ENCODE measurements at places on chromosomes 1 and 21. TPM values are rescaled to one million over a fixed set of nuclear protein-coding genes. Genes with fewer than 3 reads are reported as not detected.
A peak's percentile ranks its signal among the peaks of the same experiment; 100 is the strongest.

The UBE2U gene
- total RNA-seq, result not detected

The CASZ1 gene
- total RNA-seq, result 2.3 TPM

The DIRAS3 gene
- total RNA-seq, result 0.47 TPM

GRCh38 chr1:93442741-93443140 lies 5.2 kb upstream of the FNBP1L start:
- H3K27ac ChIP-seq, result no peak overlapping the region
- peaks cover 7% of the 10 kb centered on the region for H3K4me1 ChIP-seq
- H3K4me3 ChIP-seq, result no peak overlapping the region
- H3K36me3 ChIP-seq, result no peaks in the 10 kb centered on the region

GRCh38 chr21:43991447-43991991 lies 20.6 kb upstream of the TRAPPC10 start:
- no peaks in the 10 kb centered on the region for H3K27me3 ChIP-seq
- H3K4me1 ChIP-seq, result peaks cover 2% of the 10 kb centered on the region
- H3K36me3 ChIP-seq, result no peaks in the 10 kb centered on the region
- H3K27ac ChIP-seq, result no peak overlapping the region

GRCh38 chr21:46350571-46350970 lies 26.6 kb downstream of the PCNT start:
- peaks cover 12% of the 10 kb centered on the region for H3K36me3 ChIP-seq
- DNase-seq, result no peak
- peaks cover 3% of the 10 kb centered on the region for H3K4me1 ChIP-seq
- no peaks in the 10 kb centered on the region for H3K27me3 ChIP-seq
- no peak overlapping the region for H3K27ac ChIP-seq
- no peak overlapping the region for H3K4me3 ChIP-seq

GRCh38 chr1:179327679-179328078 lies 34.1 kb downstream of the SOAT1 start:
- peaks cover 50% of the 10 kb centered on the region for H3K36me3 ChIP-seq
- no peak for DNase-seq
- no peak overlapping the region for H3K4me3 ChIP-seq
- H3K27ac ChIP-seq, result no peak overlapping the region
- peaks cover 20% of the 10 kb centered on the region for H3K4me1 ChIP-seq

DNA sequence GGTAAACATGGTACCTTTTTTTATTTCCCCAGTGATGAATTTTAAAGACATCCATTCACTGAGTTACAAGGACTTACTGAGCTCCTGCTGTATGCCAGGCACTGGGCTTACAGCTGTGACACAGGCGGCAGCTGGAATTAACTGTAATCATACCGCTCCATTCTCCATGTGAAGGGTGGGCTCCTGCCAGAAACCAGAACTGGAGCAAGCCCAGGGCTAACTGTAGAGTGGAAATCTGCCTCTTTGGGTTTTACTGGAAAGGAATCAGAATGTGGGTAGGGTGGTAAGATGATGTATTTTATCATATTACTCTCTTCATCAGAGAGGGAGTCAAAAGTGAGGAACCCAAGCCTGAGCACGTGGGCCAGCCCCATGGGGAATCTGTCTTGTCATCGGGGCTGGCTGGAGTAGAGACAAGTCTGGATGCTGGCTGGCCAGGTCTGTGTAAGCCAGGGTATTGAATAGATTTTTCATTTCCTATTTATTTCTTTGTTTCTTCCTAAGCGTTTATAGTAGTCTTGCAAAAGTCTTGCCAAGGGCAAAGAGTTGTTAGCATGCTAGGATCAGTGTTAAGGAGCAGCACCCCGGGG lies 21.5 kb downstream of the FGGY start:
- no peak for DNase-seq
- H3K36me3 ChIP-seq, result peaks cover 4% of the 10 kb centered on the region
- no peak overlapping the region for H3K27ac ChIP-seq
- no peak overlapping the region for H3K4me3 ChIP-seq

- no peak overlapping the region for H3K4me3 ChIP-seq
- H3K27me3 ChIP-seq, result no peaks in the 10 kb centered on the region
- no peaks in the 10 kb centered on the region for H3K4me1 ChIP-seq
These were observed 10.1 kb downstream of the FMO5 start for GRCh38 chr1:147214842-147215539.

DNA sequence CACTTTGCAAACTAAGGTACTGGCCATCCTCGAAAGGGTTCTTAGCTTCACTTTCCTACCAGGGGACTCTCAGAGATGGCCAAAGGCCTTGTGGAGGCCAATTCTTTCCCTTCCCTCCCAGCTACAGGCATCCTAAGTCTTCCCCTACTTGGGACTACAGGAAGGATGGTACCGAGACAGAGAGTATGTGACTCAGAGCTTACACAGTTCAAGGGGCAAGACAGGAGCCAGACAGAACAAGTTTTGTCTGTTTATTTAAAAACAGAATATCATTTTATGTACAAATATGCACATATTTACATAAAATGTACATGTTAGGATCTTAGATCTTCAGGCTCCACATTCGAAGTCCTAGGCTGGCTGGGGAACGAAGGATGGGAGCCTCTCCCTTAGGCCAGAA lies 1.1 kb upstream of the ARHGAP30 start:
- peaks cover 46% of the 10 kb centered on the region for H3K4me1 ChIP-seq
- no peaks in the 10 kb centered on the region for H3K27me3 ChIP-seq
- DNase-seq, result no peak
- no peak overlapping the region for H3K4me3 ChIP-seq
- peaks cover 30% of the 10 kb centered on the region for H3K36me3 ChIP-seq
- peak overlapping the region; percentile 96 for H3K27ac ChIP-seq

GRCh38 chr1:54805466-54805865 lies 4.3 kb upstream of the TTC22 start:
- H3K4me3 ChIP-seq, result no peak overlapping the region
- no peak overlapping the region for H3K27ac ChIP-seq
- H3K36me3 ChIP-seq, result no peaks in the 10 kb centered on the region

GRCh38 chr1:217388522-217389065 lies 242.3 kb downstream of the GPATCH2 start:
- H3K4me3 ChIP-seq, result no peak overlapping the region
- no peak for DNase-seq
- H3K4me1 ChIP-seq, result no peaks in the 10 kb centered on the region

DNA sequence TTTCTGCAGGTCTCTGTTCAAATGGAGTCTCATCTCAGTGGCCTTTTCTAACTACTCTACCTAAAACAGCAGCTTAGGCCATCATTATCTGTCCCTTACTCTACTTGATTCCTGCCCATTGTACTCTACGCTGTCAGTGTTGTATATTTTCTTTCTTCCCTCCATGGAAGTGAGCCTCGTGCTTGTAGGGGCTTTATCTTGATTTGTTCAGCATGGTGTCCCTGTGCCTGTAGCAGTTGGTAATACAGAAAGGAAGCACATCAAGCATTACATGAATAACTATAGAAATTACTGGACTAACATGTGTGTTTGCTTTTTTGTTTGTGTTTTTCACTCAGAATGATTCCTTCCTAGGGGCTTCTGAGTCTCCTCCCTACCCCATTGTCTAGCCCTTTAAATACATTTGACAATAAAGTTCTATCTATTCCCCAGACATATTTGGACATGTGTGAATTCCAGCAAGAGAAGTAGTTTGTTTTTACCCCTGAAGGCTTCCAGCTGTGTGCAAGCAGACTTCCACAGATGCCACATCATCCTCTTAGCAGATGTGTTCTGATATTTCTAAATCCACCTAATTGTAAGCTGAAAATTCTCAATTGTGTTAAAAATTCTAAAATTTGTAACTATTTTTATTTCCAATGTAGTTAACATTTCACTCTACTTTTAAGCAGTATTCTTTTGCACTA lies 40.3 kb downstream of the PRMT2 start:
- no peak overlapping the region for H3K27ac ChIP-seq
- no peaks in the 10 kb centered on the region for H3K27me3 ChIP-seq
- H3K4me1 ChIP-seq, result no peaks in the 10 kb centered on the region
- DNase-seq, result no peak

- no peaks in the 10 kb centered on the region for H3K36me3 ChIP-seq
- H3K4me1 ChIP-seq, result no peaks in the 10 kb centered on the region
- no peak overlapping the region for H3K27ac ChIP-seq
- DNase-seq, result no peak
- no peak overlapping the region for H3K4me3 ChIP-seq
- H3K27me3 ChIP-seq, result no peaks in the 10 kb centered on the region
These were observed 313.2 kb downstream of the OLFM3 start for GRCh38 chr1:101683561-101683960.

- no peak for DNase-seq
- H3K27ac ChIP-seq, result no peak overlapping the region
- H3K4me1 ChIP-seq, result peaks cover 16% of the 10 kb centered on the region
These were observed 270.5 kb downstream of the RRAGC start for GRCh38 chr1:38589036-38589435.

- no peaks in the 10 kb centered on the region for H3K4me1 ChIP-seq
- DNase-seq, result no peak
- no peak overlapping the region for H3K27ac ChIP-seq
- H3K36me3 ChIP-seq, result no peaks in the 10 kb centered on the region
- no peak overlapping the region for H3K4me3 ChIP-seq
- H3K27me3 ChIP-seq, result peaks cover 37% of the 10 kb centered on the region
These were observed 55.2 kb upstream of the COG2 start for GRCh38 chr1:230587061-230587460.

DNA sequence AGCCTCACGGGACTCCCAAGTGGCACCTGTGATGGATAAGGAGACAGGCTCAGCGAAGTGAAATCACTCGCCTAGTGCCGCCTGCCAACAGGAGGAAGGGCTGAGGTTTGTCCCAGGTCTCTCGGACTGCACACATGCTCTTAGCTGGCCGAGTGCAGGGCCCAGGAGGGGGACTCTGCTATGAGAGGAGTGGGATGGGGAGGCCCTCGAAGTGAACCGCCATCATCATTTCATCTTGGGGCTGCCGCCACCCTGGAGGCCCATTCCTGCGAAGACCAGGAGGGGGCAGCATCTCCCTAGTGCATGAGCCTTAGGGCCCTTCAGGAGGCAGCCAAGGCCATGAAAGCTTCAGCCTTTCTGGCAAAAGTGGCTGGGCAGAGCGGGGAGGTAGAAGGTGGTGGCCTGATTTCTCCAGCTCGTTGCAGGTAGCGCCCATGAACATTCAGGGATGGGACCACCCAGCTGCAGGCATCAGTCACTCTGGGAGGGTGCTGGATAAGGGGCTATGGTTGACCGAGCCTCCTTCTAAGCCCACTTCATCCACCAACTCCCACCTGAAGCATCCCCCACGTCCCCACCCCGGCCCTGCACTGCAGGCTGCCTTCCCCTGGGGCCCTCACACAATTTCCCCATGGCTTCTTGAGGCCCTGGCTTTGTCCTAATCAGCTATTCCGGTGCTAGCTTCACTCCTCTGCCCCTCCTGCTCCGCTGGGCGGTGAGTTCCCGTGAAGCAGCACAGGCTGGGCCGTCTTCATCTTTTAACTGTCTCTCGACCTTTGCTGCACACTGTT lies 17.2 kb upstream of the RASSF5 start:
- H3K27me3 ChIP-seq, result no peaks in the 10 kb centered on the region
- peaks cover 4% of the 10 kb centered on the region for H3K4me1 ChIP-seq
- peak overlapping the region; percentile 72 for H3K27ac ChIP-seq
- no peak overlapping the region for H3K4me3 ChIP-seq
- peaks cover 13% of the 10 kb centered on the region for H3K36me3 ChIP-seq
